ENCODE measurements at places on chromosomes 1 and 21. TPM values are rescaled to one million over a fixed set of nuclear protein-coding genes. Genes with fewer than 3 reads are reported as not detected.

GRCh38 chr1:49160677-49161076 is 384.0 kb upstream of the BEND5 start:
- DNase-seq = no peak

DNA sequence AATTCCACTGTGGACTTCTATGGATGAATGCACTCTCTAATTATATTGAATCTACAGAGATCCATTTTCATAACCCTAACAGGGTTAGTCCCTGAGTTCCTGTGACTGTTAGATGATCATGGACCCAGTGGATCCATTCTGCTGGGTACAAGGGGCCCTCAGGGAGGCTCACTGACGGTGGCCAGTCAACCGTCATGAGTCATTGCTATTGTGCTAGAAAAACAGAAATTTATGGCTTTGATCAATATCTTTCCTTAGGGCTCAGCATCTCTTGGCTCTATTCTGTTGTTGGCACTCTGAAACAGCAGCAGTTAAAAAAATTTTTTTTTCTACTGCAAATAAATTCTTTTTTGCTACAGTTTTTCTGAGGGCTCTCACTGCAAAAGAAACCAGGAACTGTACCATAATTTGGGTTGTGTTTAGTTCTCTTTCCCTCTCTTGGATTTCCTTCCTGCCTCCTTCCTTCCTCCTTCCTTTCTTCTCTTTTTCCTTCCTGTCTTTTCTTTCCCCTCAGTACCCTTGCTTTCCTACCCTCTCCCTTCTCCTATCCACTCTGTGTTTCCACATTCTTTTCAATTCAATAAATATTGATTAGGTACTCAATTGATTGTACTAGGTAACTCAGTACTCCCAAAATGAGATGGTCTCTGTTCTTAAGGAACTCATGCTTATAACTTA is 49.5 kb downstream of the UTP25 start:
- no peak for DNase-seq

- no peak for DNase-seq
Observed at GRCh38 chr1:215530401-215530984, 36.6 kb upstream of the KCTD3 start.

DNA sequence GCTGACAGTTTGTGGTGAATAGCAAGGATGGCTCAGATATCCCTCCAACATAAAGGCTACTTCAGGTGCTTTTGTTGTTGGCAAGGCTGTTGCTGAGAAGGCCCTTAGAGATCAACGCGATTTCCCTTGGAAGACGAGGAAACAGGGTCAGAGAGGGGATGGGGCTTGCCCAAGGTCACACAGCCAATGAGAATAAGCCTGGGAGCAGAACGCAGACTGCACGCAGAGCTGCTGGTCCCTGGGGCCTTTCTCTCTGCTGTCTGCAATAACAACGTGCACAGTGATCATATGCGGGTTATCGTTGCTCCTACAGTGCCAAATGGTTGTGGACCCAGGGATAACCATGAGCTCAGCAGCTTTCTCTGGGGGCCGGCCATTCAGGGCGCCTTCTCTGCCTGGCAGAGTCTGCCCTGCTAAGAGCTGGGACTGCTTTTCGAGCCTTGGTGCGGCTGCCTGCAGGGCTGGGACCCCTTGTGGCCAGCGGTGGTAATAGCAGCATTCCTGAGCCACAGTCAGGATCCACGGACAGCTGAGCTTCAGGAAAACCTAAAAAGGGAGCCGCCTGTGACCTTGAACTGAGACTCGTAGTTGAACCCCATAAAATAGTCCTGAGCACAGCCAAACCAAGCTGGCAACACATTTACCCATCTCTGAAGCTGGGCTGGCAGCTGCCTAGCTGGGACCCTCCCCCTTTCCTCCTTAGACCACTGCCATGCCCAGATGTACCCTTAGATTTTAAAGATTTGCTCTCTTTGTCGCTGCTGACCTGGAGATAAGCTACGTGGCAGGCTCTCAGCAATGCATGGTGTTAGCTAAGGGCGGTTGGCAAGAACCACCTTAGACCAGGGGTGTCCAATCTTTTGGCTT is 39.8 kb downstream of the HTR6 start:
- DNase-seq = peak; percentile 36

DNA sequence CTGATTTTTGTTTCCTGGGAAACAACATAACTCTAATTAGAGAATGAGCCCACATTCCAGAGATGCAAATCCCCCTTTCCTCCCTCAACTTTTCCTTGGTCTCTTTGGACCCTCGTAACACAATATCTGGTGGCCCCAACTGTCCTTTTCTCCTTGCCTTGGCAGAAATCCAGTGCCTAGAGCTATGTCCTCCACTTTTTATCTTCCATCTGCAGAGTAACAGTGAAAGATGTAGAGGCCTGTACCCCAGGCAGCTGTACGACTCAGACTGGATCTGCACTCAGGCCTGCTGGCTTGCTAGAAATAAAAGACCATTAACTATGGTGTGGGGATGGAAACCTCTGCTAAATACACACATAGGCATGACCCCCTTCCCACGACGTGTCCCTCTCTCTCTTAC is 72.0 kb downstream of the WARS2 start:
- DNase-seq = no peak

GRCh38 chr1:32992489-32993323 is 28.1 kb upstream of the RNF19B start:
- peak; percentile 27 for DNase-seq

DNA sequence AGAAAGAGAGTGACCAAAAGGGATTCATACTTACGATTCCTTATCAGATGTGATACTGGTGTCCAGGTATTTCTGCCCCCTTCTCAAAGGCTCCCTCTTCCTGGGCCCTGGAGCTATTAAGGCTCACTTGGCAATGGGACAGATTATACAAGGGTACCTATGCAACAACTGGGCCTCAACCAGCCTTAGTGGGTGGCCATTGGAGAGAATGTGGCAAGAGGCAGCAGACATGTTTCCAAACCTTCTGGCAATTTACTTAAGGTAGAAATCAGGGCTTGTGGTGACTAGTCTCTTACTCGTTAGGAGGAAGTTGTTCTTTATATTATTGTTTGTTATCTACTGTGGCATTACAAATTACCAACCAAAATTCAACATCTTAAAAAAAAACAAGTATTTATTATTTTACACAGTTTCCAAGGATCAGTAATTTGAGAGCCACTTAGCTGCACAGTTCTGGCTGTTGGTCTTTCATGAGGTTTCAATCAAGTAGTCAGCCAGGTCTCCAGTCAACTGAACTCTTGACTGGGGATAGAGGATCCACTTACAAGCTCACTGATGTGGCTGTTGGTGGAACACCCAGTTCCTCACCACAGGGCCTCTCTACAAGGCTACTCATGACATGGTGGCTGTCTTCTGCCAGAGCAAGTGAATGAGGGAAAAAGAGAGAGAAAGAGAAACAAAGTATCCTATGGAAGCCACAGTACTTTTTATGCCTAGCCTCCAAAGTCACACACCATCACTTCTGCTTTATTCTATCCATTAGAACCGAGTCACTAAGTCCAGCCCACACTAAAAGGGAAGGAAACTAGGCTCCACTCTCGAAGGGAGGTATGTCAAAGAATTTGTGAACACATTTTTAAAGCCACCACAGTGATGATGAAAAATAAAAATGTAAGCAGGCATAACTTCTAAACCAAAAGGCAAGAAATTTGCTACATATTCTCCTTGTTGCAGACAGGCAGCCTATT is 10.7 kb downstream of the ZNF648 start:
- no peak for DNase-seq

- no peak for DNase-seq
Observed at GRCh38 chr21:45853703-45854342, 127.7 kb upstream of the COL6A1 start.

DNA sequence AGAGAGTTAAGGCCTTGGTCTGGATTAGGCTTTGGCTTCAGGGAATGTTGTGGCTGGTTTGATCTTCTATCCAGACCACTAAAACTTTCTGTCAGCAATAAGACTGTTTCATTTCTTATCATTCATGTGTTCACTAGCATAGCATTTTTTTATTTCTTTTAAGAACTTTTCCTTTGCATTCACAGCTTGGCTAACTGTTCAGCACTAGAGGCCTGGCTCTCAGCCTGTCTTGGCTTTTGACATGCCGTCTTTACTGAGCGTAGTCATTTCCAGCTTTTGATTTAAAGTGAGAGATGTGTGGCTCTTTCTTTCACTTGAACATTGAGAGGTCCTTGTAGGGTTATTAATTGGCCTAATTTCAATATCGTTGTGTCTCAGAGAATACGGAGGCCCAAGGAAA is 62.5 kb downstream of the RNF220 start:
- DNase-seq = no peak

GRCh38 chr21:42336054-42336453 is 14.7 kb downstream of the TFF2 start:
- DNase-seq = no peak

DNA sequence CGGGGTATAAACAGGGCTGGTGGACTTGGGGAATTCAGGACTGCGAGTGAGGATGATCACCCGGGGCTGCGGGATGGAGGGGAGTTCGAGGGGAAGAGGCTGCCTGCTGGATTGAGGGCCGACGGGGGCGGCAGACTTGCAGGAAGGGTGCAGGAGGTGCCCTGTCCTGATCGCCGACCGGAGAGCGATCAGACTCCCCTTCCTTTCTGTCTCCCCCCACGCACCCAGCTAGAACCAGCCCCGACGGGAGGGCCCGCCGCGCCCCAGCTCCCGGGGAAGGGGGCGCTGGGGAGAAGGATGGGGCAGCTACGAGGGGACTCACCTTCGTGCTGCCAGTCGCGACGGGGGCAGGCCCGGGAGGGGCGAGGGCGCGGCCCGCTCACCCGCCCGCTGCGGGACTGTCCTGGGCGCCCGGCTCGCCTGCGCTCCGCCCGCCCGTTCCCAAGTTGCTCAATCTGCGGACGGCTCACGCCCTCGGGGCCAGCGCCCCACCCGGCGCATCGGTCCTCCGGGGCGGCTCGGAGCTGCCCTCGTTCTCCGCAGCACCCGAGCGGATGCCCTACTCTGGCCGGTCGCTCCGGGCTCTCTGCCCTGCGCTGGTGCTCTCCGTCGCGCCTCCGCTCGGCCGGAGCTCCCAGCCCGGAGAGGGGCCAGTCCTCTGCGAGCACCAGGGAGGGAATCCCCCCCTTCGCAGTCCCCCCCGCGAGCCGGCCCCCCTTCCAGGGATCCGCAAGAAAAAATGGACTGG is at the start of gene RSPO1:
Gene RSPO1 (minus strand): TSS at position 649 of the 748 bp plus-strand sequence. CDS start 5,231 bp downstream, outside the sequence.
- no peak for DNase-seq

DNA sequence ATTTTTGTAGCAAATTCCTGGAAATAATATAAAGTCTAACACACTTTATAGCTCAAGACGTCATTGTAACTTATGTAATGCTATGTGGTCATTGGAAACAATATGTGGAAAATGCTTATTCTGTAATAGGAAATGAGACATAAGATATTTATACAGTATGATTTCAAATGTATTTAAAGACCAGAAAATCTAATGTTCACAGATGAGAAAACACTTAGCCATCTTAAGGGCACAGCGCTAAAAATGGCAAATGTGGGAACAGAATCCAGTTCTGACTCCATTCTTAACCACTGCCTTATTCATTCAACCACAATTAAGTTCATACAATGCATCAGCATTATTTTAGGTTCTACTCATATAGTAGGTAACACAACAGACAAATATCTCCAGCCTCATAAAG is 12.5 kb downstream of the CSDE1 start:
- DNase-seq = no peak

- DNase-seq = no peak
Observed at GRCh38 chr1:185515696-185516095, 198.7 kb upstream of the IVNS1ABP start.

- no peak for DNase-seq
Observed at GRCh38 chr1:33903210-33903589, 39.3 kb downstream of the HMGB4 start.

DNA sequence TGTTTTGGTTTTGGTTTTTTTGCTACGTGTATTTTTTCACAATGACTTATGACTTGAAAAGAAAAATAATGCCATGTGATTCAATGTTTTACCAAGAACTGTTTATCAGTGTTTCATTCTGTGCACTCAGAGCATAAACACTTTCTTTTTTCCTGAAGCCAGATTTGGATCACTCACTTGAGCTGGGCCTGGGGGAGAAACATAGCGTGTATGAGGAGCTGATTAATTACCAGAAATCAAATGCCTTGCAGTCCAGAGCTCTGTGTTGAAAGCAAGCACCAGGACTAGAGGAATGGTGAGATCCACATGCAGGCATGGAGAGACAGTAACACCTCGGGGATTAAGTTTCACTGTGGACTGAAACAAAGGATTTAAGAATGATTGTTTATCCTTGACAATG is 642.1 kb upstream of the ADGRL2 start:
- DNase-seq = no peak

- DNase-seq = no peak
Observed at GRCh38 chr1:86537928-86538695, 8.8 kb upstream of the CLCA4 start.

DNA sequence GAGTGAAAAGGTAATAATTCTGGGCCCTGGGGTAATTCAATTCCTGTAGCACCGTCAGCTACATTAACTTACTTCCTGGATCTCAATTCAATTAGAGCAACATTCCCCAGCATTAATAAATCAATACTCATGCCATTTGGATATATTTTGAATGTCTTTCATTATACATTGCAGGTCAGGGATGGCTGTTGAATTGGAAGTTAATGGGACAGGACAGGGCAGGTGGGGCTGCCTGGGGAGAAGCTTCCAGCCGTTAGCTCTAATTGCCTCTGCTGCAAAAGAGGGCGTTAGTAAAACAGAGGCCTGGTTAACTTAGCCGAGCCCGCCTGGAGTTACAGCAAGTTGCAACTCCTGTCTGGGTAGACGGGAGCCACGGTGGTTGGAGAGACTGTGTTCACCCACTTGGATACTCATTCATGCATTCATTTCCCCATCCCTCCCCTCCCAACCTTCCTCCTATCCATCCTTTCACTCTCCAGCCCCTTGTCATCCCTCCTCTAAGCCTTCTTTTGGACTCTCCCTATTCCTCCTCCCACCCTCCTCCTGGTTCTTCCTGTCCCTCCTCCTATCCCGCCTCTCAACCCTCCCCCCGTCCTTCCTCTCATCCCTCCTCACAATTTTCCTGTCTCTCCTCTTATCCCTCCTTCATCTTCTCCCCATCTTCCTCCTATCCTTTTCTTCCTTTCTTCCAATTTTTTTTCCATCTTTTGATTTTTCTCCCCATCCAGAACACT is 137.6 kb upstream of the RUNX3 start:
- DNase-seq = no peak

GRCh38 chr1:206111271-206111927 is 5.8 kb downstream of the AVPR1B start:
- DNase-seq = no peak

- no peak for DNase-seq
Observed at GRCh38 chr1:232890340-232890943, 60.0 kb upstream of the NTPCR start.

GRCh38 chr1:175433532-175434282 is 241.1 kb upstream of the KIAA0040 start:
- no peak for DNase-seq

The CNR2 gene
- total RNA-seq = 0.15 TPM

The CRNN gene
- not detected for total RNA-seq

The SLAMF9 gene
- total RNA-seq = not detected

The HPDL gene
- not detected for total RNA-seq

The KRTAP25-1 gene
- total RNA-seq = not detected

The BCL2L15 gene
- total RNA-seq = 2.2 TPM

The CD84 gene
- 135 TPM for total RNA-seq

The PCBP3 gene
- total RNA-seq = 5.3 TPM

The SERTAD4 gene
- not detected for total RNA-seq

The RGS1 gene
- 2,600 TPM for total RNA-seq

Data from CD4-positive, CD25-positive, alpha-beta regulatory T cell (primary cell).